GOT3 (cell line): ENCODE measurements at places on chromosomes 16 and 17.

DNA sequence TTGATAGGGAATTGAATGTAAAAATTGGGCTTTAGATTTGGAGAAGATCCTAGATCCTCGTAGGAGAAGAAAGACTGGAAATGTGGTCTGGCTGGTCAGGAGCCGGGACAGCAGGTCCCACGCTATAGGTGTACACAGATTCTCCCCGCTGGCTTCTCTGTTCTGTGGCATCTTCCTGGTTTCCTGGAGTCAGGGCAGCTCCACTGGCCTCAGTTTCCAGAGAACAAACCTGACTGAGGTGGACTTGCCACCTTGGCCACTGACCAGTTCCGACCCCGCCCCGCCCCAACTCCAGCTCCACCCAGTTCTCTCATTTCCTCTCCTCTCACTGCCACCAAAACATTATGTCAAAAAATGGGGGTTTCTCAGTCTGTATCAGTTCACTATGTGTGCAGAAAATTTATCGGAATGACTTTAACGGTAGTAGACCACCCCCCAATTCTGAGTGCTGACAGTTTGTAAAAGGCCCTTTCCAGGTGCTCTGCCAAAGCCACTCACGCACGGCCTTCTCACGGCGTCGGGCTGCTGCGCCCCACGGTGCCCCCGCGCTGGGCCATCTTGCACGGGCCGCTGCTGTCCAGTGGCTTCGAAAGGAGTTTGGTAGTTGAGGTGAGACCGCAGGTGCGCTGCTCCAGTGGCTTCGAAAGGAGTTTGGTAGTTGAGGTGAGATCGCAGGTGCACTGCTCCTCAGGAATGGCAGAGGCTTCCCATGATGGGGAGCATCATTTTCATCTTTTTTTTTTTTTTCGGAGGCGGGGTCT, 161.4 kb upstream of the CHMP6 start:
- DNase-seq = no peak

DNA sequence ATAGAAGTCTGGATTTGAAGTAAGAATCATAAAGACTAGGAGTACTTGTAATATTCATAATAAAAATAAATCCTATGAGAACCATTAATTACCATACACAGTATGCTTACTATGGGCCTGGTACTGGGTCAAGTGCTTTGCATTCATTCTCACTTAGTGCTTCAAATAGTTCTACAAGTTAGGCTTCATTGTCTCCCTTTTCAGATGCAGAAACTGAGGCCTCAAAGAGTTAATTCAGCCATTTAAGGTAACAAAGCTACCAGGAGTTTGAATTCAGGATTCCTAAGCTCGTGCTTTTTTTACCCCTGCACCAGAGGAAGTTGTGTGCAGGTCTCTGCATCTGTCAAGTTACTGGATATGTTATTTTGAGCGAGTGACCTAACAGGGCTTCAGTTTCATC, 1098.4 kb upstream of the EEF2KMT start:
- DNase-seq = no peak

DNA sequence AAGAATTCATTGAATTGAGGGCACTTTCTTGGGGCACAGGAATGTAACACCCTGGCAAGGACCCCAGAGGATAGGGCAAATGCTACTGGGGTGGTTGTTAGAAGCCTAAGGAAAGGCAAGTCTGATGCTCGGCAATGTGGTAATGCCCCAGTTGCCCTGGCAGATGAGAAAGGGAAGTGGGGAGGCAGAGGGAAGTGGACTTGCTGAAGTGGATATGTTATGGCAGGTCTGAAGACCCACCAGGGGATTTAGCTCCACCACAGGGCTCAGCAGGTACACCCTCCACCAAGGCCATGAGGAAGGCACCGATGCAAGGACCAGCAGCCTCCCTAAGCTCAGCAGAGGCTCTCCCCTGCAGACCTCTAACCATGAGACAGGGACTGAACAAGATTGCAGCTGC, 184.8 kb downstream of the IRX5 start:
- DNase-seq = no peak

- no peak for DNase-seq
Measured at GRCh38 chr17:1368588-1368987, 31.4 kb downstream of the YWHAE start.

- no peak for DNase-seq
Measured at GRCh38 chr17:57154921-57155320, 69.9 kb downstream of the AKAP1 start.

- no peak for DNase-seq
Measured at GRCh38 chr16:82675300-82675699, 48.5 kb downstream of the CDH13 start.

DNA sequence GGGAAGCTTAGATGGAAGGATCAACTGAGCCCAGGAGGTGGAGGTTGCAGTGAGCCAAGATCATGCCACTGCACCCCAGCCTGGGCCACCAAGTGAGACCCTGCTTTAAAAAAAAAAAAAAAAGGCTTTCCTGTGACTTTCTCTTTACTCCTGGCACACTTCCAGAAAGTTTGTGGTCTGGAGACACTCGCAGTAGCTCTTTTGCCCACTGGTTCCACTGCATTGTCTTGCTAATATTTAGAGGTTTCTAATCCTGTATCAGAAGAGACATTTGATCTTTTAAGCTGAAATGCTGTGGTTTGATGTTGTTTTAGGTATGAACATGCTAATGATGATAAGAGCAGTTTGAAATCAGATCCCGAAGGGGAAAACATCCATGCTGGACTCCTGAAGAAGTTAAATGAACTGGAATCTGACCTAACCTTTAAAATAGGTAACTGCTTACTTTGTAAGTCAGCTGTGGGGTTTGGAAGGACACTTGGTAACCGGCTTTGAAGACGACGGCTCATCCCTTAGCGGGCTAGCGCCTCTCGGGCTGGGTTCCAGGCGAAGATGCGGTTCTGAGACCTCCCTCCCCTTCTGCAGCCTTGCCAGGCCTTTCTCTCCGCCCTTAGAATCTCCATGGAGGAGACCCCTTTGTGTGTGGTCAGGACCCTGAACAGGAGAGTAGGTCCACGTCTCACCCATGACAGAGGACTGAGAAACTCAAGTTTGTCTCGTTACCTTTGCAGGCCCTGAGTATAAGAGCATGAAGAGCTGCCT, 23.1 kb downstream of the NTAN1 start:
- no peak for DNase-seq

- no peak for DNase-seq
Measured at GRCh38 chr16:715477-716199, 720 bp downstream of the METRN start.

DNA sequence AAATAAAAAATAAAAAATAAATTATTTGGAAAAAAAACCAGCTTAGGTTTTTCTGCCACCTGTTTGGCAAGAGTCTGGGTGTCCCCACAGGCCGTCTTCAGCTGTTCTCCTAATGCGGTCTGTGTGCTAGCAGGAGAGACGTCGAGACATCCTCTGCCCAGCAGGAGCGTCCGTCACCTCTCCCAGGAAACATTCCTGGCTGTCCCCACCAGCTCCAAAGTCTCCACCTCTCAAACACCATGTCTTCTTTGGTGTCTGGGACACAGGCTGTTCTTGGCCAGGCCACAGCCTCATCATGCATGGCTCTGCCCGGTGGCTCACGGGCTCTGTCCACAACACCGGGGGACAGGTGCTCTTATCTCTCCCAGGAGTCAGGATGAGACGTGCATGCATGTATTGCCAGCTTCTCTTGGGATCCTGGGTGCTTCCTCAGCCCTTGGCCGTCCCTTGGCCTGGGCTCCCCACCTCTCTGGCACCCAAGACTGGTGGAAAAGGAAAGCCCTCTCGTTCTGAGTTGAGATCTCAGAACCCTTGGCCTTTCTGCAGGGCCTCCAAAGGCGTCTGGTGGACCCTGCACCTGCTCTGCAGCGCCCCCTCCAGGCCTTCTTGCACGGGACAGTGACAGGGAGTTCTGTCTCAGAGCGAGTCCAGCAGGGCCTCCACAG, 84.9 kb upstream of the CBX4 start:
- no peak for DNase-seq

- DNase-seq = no peak
Measured at GRCh38 chr17:42750739-42751344, 6.0 kb upstream of the EZH1 start.
